Panc1 (cell line): ENCODE measurements at places on chromosomes 16 and 17. TPM values are rescaled to one million over a fixed set of nuclear protein-coding genes. Genes with fewer than 3 reads are reported as not detected.

- no peak overlapping the region for H3K4me3 ChIP-seq
- no peaks in the 10 kb centered on the region for H3K27me3 ChIP-seq
- H3K36me3 ChIP-seq, result no peaks in the 10 kb centered on the region
- DNase-seq, result no peak
- peaks cover 96% of the 10 kb centered on the region for H3K4me1 ChIP-seq
Measured at GRCh38 chr17:77383613-77384608, 243.1 kb downstream of the SEC14L1 start.

WRAP53 gene
- total RNA-seq, result 27.0 TPM

DNA sequence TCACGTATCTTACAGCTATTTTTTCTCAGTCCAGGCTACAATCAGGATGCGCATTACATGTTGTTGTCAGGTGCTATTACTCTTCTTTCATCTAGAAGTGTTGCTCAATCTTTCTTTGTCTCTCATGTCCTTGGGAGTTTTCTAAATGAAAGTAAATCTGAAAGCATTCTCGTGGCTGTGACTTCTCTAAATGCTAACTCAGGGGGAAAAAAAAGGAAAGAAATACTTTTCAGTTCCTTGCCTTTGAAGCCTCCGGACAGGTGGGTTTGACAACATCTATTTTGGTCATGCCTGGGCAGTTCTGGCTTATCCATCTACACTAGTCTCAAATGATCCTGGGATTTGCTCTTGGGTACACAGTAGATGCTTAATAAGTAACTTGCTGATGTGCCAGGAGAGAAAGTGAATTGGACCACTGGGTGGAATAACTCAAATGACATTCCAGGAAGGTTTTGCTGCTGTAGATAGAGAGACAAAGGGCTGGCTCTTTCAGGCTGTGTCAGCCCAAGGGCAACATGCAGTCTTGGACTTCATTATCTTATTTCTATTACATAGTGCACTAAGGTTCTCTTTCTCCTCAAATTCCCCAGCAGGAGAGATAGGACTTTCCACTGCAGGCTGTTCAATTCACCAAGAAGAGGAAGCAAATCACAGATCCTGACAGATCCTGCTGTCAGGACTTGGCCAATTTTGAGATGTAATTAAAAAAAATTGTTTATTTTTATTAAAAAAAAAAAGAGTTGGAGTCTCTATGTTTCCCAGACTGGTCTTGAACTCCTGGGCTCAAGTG is 63.6 kb upstream of the NFAT5 start:
- no peaks in the 10 kb centered on the region for H3K27me3 ChIP-seq
- H3K4me1 ChIP-seq, result no peaks in the 10 kb centered on the region; the same call in 1 of the 2 replicates
- H3K36me3 ChIP-seq, result no peaks in the 10 kb centered on the region

NCOR1 gene
- total RNA-seq, result 83.8 TPM
